CD4-positive, alpha-beta T cell treated with Interleukin-2 at 100 ng/mL for 4 hours (primary cell): ENCODE measurements at places on chromosomes 3 and 15.

- no peak for DNase-seq
Measured at GRCh38 chr3:71376911-71377310, 206.6 kb downstream of the FOXP1 start.

GRCh38 chr3:13465236-13465873 is 14.8 kb upstream of the HDAC11 start:
- DNase-seq: no peak

- no peak for DNase-seq
Measured at GRCh38 chr3:49177073-49177472, 5.7 kb downstream of the KLHDC8B start.

DNA sequence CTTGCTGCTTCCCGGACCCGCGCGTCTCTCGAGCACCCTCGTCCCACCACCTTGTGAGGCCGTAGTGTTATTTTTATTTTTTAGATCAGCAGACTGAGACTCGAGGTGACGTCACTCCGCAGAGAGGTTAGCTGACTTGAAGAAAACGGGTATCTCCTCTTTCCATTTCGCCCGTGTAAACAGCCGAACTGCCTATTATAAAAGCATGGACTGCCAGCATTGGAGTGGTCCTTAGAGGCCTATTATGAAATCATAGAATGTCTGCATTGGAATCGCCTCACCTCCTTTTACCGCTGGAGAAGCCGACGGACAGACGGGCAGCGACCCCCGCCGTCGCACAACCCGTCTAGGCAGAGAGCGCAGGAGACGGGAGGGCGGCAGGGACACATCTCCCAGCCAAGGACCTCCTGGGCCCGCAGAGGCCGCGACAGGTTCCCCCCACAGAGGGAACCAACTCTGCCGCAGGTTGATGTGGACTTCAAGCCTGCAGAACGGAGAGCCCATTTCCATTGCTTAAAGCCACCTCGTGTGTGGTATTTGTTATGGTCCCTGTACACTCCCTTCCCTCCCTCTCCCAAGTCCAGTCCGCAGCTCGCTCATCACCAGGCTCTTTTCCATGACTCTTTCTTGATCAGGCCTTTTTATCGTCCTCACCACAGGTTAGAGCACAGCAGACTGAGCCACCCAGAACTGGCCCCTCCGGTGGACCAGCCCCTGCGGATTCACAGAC is 540 bp upstream of the PPP1R2 start:
- DNase-seq: no peak

DNA sequence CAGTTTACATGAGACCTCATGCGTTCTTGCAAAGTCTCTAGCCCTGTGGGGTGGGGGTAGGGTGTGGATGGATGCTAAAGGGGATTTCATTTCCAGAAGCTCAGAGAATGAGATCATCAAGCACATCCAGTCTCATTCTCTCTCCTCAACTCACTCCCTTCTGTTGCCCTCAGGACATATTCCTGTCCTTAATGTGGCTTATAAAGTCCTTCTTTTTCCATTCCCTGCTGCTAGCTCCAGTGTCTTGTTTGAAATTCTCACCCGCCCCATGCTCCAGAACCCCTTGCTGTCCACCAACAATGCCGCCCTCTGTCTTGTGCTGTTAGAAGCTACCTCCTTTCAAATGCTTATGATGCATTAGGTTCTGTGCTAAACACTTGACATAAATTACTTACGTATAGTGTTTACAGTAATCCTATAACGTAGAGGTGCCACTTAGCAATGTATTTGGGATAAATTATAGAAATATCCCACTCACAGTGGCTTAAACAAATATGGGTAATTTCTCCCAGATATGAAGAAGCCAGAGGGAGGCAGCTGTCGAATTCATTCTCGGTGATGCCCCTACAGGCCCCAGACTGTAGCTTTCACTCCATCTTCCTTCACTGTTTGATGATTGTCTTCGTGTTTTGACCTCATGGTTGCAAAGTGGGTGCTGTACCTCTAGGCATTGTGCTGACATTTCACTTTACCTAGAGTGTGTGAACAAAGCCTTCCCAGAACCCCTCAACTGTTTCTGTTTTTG is 273.1 kb upstream of the TBL1XR1 start:
- DNase-seq: no peak

GRCh38 chr3:160196511-160197104 is 28.6 kb upstream of the C3orf80 start:
- DNase-seq: no peak

DNA sequence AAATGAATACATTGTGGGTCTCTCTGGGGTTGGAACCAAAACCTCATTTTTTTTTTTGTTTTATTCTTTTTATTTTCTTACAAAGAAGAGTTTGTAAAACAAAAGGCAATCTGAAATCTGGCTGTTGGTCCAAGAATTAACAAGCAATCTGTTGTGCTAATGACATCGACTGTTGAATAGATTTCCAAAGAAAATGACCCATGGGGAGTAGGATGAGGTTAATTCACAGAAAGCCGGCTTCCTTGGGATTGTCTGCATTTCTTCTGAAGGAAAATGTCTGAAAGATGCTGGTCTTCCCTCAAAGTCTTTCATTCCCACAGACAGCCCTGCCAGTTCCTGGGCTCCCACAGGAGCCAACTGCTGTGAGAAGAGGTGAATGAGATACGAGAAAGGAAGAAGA is 92.9 kb downstream of the LRRC3B start:
- DNase-seq: no peak
